ENCODE measurements at places on chromosomes 11 and 22. TPM values are rescaled to one million over a fixed set of nuclear protein-coding genes. Genes with fewer than 3 reads are reported as not detected.

- no peak overlapping the region for H3K4me3 ChIP-seq
- no peak overlapping the region for H3K27ac ChIP-seq
- H3K4me1 ChIP-seq, result no peaks in the 10 kb centered on the region
- DNase-seq, result no peak
- H3K27me3 ChIP-seq, result no peaks in the 10 kb centered on the region
- no peaks in the 10 kb centered on the region for H3K36me3 ChIP-seq
Measured at GRCh38 chr11:125910226-125910849, 6.0 kb downstream of the DDX25 start.

The SYT9 gene
- total RNA-seq, result not detected

DNA sequence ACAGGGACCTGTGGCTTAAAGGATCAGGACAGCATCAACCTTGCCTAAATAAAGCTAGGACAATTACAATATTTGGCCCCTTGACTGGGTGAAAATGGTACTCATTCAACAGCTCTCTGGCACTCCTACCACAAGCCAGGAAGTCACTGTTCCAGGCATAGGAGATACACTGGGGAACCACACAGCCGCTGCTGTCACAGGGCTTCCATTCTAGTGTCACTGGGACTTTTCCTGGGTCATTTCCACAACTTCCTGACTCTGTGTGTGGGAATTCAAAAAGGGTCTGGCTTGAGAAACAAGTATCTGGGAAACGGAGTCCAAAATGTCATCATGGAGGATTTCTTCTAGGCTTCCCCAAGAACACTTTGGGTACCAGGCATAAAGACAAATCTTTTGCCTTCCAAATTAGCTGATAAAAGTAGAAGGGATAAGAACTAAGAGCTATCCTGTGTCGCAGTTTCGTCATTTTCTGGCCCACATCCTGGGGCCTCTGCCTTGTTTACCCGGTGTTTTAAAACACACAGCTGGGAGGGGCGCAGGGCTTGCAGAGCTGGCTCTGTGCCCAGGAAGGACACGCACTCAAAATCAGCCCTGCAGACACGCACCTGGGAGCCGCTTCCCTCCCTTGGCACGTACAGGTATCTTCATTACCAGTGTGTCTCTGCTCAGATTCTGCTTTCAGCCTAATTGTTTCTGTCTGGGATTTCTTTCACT, 38.0 kb downstream of the TMEM45B start:
- H3K27me3 ChIP-seq, result no peaks in the 10 kb centered on the region
- H3K27ac ChIP-seq, result peak overlapping the region; percentile 71
- no peak overlapping the region for H3K4me3 ChIP-seq

- H3K4me1 ChIP-seq, result no peaks in the 10 kb centered on the region
- H3K36me3 ChIP-seq, result peaks cover 33% of the 10 kb centered on the region
- H3K27ac ChIP-seq, result no peak overlapping the region
- DNase-seq, result no peak
- no peak overlapping the region for H3K4me3 ChIP-seq
Measured at GRCh38 chr11:74636630-74637184, 44.3 kb downstream of the POLD3 start.

The KCNK7 gene
- total RNA-seq, result 0.59 TPM

The MRGPRX4 gene
- not detected for total RNA-seq

The GNB1L gene
- 2.5 TPM for total RNA-seq

DNA sequence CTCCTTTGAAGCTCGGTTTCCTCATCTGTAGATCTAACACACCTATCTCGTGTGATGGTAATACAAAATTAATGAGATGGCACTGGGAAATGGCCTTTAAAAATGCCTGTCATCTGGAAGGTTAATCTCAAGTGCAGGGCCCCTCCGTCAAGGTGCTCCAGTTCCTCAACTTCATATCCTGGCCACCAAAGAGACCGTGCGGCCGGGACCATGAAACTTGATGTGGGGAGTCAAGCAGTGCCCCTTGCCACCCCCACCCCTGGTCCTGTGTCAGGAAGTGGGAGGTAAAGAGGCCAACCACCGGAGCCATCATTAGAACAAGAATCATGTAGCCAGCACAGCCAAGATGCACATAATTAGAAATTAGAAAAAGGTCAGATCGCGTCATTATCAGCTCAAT, 108.2 kb downstream of the FEZ1 start:
- DNase-seq, result no peak
- H3K36me3 ChIP-seq, result no peaks in the 10 kb centered on the region
- no peak overlapping the region for H3K4me3 ChIP-seq
- H3K27ac ChIP-seq, result no peak overlapping the region

GRCh38 chr11:57015679-57016078, 27.0 kb downstream of the OR5AK2 start:
- DNase-seq, result no peak
- no peak overlapping the region for H3K27ac ChIP-seq
- no peaks in the 10 kb centered on the region for H3K36me3 ChIP-seq
- H3K4me1 ChIP-seq, result no peaks in the 10 kb centered on the region
- H3K27me3 ChIP-seq, result no peaks in the 10 kb centered on the region

The OR8D1 gene
- not detected for total RNA-seq

DNA sequence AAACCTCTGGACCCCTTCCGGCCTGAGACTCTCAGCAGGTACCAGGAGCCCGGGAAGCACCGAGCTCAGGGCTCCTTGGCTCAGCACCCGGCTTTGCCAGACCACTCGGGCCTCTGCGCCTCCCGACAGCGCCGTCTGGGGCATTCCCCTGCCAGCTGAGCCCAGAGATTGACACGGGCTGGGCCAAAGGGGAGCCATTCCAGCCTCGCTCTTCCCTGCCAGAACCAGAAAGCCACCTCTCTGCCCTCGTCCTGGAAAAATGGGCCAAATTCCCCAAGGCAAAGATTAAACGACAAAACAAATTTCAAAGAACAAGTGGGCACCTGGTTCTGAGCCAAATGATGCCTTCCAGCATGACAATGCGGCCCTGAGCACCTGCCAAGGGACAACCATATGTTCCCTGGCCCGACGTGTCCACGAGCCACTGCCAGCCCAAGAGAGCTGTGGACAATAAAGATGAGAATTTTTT, 59.3 kb downstream of the CELSR1 start:
- H3K36me3 ChIP-seq, result no peaks in the 10 kb centered on the region
- DNase-seq, result no peak
- no peaks in the 10 kb centered on the region for H3K4me1 ChIP-seq
- no peak overlapping the region for H3K27ac ChIP-seq

- no peak overlapping the region for H3K27ac ChIP-seq
- no peak for DNase-seq
- no peaks in the 10 kb centered on the region for H3K4me1 ChIP-seq
- H3K27me3 ChIP-seq, result no peaks in the 10 kb centered on the region
Measured at GRCh38 chr11:93432247-93432646, 101.7 kb downstream of the DEUP1 start.

- H3K27ac ChIP-seq, result no peak overlapping the region
- DNase-seq, result no peak
- H3K27me3 ChIP-seq, result no peaks in the 10 kb centered on the region
- no peaks in the 10 kb centered on the region for H3K36me3 ChIP-seq
- no peak overlapping the region for H3K4me3 ChIP-seq
Measured at GRCh38 chr11:94271885-94272372, 32.5 kb upstream of the IZUMO1R start.

The LMNTD2 gene
- 5.5 TPM for total RNA-seq

DNA sequence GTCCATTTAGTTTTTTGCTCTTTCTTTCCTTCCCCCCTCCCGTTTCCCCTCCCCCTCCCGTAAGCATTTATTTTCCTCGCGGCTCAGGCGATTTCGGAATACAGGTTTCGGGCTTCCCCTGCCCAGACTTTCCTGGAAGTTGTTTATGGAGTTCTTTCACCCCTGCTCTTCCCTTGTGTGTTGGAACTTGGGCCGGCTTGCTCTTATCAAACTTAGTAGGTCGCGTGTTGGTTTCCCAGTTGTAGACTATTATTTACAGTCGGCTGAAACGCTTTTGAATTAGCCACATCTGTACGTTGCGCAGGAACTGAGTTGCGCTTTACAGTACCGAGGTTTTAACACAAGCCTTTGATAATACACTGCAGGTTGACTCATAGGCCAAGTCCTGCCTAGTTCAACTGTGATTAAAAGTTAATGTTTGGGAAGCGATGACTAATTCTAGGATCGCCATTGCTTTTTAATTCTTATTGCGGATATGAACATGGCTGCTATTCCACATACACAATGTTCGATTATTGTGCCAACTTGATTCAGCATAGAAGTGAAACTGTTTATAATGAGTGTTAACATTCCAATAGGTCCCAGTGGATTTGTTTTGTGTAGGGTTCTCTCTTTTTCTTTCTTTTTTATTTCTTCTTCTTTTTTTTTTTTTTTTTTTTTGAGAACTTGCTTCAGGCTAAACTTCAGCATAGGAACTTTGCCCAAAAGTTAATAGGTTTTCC, 1.7 kb downstream of the YAP1 start:
- H3K4me3 ChIP-seq, result peak overlapping the region; percentile 80
- peak; percentile 39 for DNase-seq
- peaks cover 30% of the 10 kb centered on the region for H3K4me1 ChIP-seq
- H3K27me3 ChIP-seq, result no peaks in the 10 kb centered on the region

The SH3BP1 gene
- total RNA-seq, result 11.4 TPM

All from upper lobe of left lung (tissue), 6 donors.